Effector memory CD4-positive, alpha-beta T cell (primary cell): ENCODE measurements at places on chromosomes 2 and 18.

GRCh38 chr18:11655606-11655932 is 33.5 kb upstream of the GNAL start:
- no peak for DNase-seq

DNA sequence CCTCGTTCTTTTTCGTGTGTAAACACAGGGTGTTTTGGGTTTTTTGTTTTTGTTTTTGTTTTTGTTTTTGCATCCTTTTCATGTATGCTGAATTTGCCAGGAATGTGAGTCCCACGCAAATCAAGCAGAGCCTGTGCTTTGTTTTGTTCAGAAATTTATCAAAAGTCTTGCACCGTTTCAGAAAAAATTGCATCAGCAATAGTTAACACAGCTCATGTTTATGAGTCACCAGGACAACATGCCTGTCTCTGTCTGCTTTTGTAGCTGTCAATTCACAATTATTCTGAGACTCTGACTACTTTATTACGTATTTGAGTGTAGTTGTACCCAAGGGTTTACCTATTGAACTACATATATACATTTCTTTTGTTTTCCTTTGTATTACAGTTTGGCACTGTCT is 38.3 kb downstream of the MRPL44 start:
- DNase-seq, result no peak

DNA sequence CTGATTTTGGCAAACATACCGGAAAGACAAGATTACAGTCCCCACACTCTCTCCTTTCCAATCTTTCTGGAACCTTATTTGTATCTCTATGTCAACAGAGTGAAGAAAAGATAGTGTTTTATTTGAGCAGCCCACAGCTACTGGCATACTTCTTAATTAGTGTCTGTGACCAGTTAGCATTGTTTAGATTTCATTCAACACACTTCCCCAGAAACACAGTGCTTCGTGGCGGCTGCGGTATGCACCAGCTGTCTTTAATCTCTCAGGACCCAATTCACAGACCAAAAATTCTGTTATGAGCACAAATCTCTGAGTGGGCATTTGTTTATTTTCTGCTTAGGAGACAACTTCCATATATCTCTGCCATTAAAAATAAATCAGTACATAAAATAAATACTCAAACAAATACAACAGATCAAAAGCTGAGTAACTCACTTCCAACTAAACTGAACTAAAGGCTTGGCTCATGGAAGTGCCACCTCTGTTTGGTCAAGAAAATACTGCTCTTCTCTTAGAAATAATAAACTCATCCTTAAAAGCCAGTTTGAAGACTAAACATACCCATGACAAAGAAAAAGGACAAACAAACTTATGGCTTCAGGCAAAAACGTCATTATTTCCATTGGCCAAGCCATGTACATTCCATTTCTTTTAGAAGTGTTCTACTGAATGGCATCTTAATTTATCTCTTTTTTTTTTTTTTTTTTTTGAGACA is 392.4 kb downstream of the TXNL1 start:
- no peak for DNase-seq

GRCh38 chr2:150465703-150466569 is 21.5 kb downstream of the RND3 start:
- DNase-seq, result no peak

DNA sequence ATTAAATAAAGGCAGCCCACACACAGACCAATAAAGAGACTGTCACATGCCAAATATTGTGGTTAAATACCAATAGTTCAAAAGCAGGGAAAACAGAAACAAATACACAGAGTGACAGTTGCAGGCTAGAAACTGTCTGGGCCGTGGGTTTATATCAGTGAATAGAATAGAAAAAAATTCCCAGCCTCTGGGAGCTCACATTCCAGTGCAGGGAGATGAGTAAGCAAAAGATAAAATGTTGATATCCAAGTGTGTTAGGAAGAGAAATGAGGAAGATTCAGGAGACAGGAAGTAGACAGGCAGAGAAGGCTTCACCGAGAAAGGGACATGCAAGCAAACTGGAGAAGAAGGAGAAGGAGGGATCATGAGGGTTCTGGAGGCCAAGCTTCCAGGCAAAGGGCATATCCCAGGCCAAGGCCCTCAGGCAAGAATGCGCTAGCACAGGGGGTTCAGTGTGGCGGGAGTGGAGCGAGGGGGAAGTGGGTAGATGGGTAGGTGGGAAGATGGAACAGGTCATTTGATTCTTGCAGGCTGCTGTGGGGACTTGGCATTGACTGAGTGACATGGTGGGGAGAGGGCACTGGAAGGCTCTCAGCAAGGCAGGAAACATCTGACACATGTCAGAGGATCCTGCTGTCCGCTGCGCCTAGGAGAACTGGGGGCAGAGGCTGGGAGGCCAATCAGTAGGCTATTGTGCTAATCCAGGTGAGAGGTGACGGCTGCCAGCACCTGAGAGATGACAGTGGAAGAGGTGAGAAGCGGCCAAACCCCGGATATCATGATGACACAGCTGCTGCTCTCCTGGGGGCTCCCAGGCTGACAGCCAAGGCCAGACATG is 89.2 kb downstream of the ZBTB7C start:
- DNase-seq, result no peak

DNA sequence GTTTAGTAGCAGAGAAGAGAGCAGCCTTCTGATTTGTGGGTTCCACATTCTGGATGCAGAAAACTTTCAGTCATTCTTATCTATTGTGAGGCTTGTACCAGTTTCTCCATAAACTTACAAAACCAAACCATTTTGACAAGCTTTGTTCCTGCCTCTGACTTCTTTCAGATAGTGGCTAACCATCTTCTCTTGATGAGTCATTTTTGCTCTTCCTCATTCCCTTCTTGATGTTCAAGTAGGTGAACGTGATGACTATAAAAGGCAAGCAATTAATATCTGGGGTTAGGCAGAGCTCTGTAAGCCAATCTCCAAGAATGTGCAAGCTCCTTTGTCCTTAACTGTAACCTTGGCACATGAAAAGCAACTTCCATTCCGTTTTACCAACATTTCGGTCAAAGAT is 2083.1 kb upstream of the PIK3C3 start:
- DNase-seq, result no peak

DNA sequence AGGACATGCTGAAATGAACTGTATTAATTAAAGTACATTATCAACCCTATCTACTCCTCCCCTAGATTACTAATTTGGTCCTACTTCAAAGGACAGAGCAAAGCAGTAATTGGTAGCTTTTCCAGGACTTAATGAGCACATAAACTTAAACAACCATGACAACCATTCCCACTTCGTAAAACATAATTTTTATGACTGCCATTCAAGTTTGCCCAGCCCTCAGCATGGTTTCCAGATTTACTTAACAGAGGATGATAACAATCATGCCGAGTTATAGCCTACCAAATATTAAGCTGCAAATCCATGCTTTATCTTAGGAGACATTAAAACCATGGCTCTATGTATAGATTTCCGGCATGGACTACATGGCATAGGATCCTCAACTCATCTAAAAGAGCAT is 401.1 kb upstream of the CHAC2 start:
- no peak for DNase-seq

DNA sequence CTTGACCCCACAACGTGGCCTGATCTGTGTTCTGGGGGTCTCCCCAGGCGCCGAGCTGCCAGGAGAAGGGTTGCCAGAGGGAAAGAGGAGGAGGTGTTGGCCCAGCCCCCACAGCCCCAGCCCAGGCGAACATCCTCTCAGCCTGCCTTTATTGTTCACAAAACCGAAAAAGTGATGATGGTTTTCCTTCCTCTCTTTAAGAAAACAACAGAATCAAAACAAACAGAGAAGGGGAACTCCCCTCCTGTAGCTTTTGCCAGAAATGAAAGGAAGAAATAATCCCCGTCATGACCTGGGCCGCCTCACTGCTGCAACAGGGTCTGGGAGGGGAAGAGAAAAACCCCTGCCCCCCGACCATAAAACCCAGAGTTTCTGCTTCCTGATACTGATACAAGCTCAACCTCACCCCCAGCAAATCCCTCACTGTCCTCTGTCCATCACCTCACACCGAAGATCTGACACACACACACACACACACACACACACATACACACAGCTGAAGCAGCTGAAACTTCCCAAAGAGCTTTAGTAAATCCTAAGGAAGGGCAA is 52.0 kb downstream of the ZFP36L2 start:
- DNase-seq, result peak; percentile 65

- no peak for DNase-seq
Observed at GRCh38 chr18:24930478-24930877, 421.5 kb downstream of the ZNF521 start.

DNA sequence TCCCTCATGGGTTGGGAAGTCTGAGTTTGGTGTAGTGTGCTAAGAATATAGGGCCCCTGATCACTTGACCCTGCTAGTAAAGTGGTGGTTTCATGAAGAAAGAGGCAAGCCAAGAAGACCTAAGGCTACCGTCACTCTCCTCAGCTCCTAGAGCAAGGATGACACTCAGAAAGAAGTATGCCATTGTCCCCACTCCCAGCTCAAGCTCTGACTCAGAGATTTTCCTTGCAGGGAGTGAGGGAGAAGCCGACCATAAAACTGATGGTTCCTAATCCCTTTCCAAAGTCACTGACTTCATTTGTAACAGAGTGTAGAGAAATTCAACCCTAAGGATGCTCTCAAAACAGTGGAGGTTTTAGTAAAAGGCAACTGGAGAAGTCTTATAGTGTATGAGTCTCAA is 80.9 kb downstream of the ICA1L start:
- no peak for DNase-seq

DNA sequence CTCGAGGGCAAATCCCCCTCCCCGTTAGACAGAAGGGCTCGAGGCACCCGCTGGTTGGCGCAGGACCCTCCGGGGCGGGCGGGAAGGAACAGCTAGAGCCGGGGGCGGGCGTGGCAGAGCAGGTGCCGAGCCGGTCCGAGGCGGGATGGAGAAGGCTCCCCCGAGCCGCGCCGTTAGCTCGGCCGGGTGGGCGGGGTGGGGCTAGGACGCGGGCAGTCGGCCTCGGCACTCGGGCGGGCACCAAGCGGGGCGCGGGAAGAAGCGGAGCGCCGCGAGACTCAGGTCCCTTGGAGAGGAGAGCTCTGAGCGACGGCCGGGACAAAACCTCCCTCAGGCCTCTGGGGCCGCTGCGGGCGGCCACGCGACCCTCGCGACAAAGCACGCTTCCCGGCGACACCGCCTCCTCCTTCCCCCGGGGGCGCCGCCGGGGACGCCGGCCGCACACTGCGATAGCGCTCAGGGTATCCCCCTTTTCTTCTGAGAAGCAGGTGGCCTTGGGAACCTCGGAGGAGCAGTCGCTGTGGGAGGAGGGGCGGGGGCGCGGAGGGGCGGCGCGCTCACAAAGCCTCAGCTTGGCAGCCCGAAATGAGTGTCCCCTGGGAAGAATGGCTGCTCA is 721 bp downstream of the FHOD3 start:
- DNase-seq, result no peak

GRCh38 chr18:61308004-61308403 is 25.2 kb upstream of the CDH20 start:
- DNase-seq, result no peak

GRCh38 chr2:230715201-230715600 is 2.6 kb downstream of the CAB39 start:
- DNase-seq, result no peak

DNA sequence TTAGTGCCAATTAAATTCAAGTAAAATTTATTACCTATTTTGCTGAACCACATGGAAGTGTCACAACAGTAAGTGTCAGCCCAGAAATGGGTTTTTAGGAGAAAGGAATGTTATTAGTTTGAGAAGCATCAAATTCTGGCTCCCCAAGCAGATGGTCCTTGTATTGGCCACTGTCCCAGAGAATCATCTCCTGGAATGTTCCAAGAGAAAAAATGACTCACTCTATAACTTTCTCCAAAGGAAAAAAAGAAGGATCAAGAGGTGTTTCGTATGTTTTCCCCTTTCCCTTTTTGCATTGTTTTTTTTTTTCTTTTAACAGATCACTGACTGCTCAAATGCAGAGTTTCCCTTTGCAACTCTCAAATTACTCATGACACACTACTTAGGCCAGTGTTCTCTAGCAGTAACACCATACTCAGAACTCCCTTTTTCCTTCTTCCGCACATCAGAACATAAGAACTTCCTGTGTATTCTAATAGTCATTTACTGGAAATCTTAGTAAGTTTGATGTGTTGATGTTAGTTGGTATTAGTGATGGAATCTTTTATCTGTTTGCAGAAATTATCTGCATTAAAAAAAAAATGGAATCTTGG is 390.3 kb downstream of the GPD2 start:
- no peak for DNase-seq

DNA sequence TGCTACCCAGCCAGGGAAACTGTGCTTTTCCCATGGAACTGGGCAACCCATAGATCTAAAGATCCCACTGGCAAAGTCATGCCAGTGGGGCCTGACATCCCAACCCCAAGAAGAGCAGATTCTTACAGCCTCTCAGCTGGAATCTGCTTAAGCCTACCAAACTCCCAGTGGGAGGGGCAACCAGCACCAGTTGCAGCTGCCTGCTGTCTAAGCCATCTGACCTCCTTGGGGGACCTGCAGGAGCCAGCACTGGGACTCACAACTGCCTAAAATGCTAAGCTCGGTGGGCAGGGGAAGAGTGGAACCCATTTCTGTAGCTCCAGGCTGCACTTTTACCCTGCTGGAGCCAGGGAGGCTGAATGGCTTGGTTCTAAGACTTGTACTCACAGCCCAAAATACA is 770.7 kb upstream of the SLC8A1 start:
- DNase-seq, result no peak

DNA sequence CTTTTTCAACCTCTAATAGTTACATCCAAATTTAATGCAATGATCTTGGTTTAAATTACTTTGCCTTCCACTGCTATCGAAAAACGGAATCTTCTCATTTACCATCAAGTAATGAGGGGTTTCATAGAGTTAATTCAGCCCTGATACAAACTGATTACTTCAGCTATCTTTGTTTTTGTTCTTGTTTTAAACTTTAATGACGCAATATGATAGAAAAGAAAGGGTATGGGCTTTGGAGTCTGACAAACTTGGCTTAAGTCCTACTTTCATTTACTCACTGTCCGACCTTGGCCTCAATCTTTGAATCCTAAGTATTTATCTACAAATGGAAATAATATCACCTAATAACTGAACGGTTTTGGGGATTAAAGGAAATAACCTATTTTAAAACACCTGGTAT is 16.1 kb downstream of the ADAM17 start:
- DNase-seq, result no peak

DNA sequence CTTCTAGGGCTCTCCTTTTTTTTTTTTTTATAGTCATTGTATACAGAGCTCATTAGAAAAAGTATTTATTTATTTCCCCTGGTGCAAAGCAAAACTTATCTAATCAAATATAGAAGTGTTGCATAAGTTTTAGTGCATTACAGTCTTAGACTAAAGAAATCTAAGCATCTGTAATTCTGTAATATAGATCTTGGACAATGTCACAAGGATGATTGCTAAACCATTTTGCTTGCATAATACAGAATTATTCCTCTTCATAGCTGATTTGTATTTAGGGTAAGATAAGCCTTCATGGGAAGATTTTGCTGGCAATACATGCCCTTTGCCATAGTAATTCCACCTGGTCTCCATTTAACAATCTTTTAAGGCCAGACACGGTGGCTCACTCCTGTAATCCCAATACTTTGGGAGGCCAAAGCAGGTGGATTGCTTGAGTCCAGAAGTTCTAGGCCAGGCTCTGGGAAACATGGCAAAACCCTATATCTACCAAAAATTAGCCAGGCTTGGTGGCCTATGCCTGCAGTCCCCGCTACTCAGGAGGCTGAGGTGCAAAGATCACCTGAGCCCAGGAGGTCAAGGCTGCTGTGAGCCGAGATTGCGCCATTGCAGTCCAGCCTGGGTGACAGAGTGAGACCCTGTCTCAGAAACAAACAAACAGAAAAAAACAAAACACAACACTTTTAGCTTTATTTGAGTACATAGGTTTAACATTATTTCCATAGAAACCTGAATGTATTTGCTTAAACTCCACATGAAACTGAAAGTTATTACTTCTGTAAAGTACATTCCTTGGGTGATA is 2.2 kb upstream of the ACADL start:
- DNase-seq, result no peak
